ENCODE measurements at places on chromosomes 2 and 18.

DNA sequence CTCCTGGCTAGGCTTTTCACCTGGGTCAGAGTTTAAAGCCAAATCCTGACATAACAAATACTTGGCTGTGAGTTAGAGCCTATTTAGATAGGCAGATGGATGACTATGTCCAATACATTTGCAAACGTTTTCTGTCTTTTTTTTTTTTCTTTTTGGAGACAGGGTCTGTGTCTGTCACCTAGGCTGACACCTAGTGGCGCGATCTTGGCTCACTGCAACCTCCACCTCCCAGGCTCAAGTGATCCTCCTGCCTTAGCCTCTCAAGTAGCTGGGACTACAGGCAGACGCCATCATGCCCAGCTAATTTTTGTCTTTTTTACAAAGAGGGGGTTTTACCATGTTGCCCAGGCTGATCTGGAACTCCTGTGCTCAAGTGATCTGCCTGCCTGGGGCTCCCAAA lies 124.8 kb downstream of the DYM start:
- no peak for DNase-seq

DNA sequence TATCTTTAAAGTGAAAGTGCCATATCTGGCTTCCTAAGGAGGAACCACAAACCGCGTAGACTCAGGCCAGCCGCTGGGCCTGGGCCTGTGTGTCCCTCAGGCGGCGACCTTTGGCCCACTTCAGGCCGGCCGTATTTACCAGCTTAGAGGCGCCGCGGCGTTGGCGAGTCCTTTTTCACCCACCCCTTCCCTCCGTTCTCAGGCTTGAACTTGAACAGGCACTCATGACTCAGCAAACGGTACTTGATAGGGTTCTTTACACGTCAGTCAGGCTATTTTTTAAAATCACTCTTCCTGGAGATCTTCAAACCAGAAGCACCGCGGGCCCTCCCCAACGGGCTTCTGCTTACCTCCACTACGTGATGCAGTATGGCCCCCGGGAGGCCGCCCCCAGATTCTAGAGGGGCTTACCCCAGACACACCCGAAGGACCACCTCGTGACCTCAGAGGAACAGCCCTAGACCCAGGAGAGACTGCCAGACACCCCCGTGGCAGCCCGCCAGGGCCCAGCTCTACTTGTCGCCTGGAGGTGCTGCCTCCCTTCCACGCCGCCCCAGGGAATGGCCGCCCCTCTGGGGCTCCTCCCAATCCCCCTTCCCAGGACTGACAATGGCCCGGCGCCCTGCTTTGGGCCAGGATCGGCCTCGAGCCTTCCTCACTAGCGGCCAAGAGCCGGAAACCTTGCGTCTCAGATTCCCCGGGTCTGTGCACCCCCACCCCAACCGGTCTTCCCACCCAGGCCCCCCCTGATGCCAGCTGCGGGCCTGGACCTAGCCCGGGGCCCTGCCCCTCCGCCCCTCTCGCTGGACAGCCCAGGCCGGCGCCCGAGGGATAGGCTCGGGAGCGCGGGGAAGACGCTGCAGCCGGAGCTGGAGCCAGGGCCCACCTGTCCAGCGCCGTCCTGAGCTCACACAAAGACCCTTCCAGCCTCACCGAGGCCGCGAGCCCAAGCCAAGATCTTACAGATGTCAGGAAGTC lies 33.8 kb upstream of the IMPA2 start:
- no peak for DNase-seq

DNA sequence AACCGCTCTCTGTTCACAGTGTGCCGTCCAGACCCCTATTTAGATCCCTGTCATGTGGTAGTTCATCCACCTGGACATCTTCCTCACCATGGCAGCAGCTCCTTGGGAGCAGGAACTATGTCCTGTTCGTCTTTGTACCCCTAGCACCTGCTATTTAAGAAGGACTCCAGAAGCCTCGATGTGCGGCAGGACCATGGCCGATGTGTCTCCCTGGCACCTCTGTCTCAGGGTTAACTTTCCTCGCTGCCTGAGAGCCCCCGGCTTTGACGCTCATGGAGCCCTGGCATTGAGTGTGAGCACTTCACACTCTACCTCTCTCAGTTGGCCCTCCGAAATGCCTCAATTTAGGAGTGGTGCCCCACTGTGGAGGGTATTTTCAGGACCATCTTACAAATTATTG lies 152.0 kb downstream of the FAM210A start:
- no peak for DNase-seq

DNA sequence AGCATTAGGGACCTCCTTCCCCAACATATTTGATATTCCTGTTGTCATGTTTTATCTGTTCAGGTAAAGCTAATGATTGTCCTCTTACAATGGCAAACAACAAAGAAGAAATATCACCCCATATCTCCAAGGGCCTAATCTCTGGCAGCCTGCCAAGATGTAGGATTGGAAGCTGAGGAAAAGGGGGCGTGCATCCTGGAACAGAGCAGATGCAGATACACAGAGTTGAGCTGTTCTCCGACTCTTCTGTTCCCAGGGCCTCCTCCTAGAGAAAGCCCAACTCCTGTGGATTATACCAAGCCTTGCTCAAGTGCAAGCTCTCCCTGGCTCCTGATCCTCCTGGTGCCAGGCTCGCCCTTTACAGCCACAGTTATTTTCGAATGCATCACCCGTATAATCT lies 35.2 kb upstream of the CD207 start:
- DNase-seq, result no peak
